ENCODE measurements at places on chromosomes 5 and 9.

GRCh38 chr9:130766021-130766926, 68.8 kb upstream of the ABL1 start:
- no peak for DNase-seq

- DNase-seq = no peak
Measured at GRCh38 chr9:2639786-2640185, 18.2 kb downstream of the VLDLR start.

DNA sequence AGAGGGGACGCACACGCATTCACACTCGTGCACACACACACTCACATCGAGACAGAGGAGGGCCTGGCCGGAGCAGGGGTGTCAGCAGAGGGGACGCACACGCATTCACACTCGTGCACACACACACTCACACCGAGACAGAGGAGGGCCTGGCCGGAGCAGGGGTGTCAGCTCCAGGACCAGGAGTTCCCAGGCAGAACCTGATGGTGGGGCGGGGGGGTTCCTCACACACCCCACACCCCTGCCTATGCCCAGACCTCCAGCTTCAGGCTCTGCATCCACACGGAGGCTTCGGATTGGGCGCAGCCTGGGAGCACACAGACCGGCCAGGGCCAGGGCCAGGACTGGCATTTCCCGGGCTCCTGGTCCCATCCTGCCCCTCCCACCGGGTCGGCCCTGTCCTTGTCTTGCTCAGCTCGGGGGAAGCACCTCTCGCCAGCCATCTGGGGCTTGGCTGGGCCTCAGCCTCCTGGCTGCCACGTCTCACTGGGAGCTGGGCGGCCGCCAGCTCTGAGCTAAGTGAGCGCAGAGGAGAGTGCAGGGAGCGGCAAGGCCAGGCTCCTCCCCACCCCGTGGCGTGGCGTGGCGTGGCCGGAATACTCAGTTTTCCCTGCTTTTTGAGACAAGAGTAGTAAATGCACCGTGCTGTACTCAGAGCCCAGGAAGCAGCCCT, 31.3 kb downstream of the ADAMTS2 start:
- DNase-seq = peak; percentile 75

- DNase-seq = no peak
Measured at GRCh38 chr5:74866596-74867162, 492 bp upstream of the FAM169A start.

DNA sequence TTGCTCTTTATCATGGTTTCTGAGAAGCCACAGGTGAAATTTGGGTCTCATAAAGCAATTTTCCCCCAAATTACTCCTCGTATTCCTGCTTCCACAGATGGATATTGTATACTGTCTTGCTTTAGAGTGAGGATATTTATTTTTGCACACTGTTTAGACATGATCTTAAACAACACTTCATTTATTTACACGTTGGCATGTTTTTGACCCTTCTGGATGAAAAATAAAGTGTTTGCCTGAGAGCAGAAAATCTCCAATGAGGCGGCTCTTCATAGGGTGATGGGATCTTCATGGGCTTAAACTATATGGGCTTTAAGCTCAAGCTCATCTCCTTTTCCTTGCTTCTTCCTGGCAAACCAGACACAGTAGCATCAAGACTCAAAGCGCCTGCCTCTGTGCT, 148.4 kb downstream of the MACROH2A1 start:
- no peak for DNase-seq

DNA sequence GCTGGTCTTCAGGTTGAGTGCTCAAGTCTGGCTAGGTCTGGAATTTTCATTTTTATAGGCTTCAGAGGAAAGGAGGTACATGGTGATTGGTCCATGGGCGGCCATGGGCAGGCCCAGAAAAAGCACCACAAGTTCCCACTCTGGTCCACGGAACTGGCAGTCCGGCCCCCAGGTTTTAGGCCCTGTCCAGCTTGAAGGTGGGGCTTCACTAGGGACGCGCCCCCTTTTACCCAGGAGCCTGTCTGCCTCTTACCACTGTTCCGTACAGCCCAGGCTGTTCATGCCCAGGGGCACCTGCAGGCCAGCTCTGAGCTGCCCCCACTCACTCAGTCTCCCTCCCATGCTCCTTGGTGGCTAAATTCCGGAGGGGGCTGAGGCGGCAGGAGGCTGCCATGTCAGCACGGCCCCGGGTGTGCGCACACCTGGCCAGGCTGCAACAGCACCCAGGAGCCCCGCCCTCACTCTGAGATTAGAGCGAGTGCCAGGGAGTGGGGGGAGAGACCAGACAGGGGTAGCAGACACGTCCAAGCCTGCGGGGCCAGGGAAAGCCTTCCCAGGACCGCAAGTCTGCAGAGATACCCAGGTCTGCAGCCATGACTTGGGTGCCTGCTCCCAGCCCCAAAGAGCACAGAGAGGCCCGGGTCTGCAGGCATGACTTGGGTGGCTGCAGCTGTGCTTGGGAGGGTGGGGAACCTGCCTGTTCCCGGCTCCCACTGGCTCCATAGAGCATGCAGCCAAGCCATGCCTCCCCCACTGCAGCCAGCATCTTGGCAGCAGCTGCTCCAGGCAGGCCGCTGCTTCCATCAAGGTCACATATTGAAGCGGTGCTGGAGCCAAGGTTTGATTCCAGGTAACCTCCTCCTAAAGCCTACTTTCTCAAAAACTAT, 390.2 kb upstream of the SGCD start:
- no peak for DNase-seq

DNA sequence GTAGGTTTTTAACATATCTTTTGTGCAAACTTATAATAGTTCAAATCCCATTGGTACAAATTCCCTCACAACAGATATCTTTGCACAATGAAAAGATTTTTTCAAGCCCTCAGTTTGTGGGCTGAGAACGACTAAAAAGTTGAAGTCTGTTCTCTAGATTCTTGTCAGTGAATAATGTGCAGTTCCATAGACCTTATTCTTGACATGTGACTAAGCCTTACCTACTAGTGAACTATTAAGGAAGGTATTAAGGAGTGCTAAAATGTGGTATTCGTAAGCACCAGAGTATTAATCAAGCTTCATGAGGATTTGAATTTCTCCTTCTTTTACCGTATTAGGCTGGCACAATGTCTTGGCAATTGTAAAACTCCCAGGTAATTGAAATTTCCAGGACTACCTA, 205.6 kb upstream of the DMRTA1 start:
- DNase-seq = no peak

DNA sequence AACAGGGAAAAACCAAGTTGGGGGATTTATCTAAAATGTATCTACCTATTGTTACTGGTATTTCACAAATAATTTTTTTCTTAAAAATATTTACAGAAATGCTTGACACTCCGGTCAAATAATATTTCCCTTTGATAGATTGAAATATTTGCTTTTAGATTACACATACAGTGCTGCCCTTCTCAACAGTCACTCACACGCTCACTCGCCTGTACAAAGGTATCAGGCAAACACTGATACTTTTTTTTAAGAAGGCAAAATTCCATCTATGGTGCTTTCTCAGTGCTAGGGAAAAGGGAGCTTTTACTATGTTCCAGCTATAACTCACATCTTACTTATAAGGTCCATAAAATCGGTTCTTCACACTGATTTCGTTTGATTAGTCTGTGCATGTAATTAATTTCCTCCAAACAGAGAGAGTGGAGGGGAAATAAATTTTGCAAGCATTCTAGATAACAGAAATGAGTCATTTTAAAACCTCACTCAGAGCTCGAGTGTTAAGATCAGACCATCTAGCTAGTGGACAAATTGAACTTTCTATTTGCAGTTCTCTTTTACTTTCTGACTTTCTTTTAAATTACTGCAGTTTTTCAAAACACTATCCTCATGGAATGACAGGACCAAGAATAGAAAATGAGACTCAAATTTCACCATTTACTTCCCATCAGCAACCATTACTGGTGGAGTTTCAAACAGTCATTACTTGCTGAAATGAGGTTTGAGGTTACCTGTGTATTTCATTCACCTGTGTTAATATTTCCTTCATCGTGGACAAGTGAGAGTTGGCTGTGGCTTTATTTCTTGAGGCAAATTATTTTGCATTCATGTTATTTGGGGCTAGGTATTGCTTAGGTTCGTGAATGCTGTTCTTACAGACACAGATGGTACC, 273.2 kb downstream of the RAB3C start:
- no peak for DNase-seq

GRCh38 chr5:93163010-93163663, 417.9 kb downstream of the NR2F1-AS1 start:
- DNase-seq = peak; percentile 42

DNA sequence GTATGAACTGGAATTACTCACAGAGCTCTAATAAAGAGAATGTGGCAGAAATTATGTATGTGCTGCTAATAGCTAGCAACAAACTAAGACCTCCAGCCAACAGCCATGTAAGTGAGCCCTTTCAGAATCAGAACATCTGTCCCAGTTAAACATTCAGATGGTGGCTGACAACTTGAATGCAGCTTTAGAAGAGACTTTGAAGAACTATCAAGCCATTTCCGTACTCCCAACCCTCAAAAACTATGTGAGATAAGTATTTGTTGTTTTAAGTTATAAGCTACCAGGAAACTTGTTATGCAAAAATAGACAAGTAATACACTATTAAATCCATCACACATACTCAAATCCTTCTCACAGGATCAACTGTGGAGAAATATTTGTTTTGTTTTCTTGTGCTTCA, 205.2 kb upstream of the EDIL3 start:
- DNase-seq = no peak

GRCh38 chr9:127712371-127712770, 3.1 kb downstream of the PTRH1 start:
- DNase-seq = no peak

DNA sequence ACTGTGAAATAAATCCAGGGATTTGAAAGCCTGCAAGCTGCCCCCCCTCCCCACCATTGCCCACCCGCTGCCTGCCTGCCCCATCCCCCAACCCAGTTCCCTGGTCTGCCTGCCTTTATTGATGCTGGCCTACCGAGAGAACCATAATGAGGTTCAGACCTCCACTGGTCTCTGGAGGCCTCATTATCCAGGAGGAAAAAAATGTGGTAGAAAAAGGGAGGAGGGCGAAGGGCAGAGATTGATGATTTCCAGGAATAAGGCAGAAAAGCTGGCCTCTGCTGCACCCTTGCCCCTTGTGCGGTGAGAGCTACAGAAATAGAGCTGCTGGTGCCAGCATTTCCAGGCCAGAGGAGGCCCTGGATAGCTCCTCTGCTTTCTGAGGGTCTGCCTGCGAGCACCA, 216.1 kb downstream of the PAPPA start:
- no peak for DNase-seq

- no peak for DNase-seq
Measured at GRCh38 chr9:105143136-105143430, 101.4 kb upstream of the SLC44A1 start.

GRCh38 chr5:170179626-170180025, 53.2 kb upstream of the C5orf58 start:
- no peak for DNase-seq

GRCh38 chr5:14414007-14414406, 167.6 kb upstream of the OTULINL start:
- DNase-seq = no peak

- DNase-seq = no peak
Measured at GRCh38 chr9:123375469-123376132, 19.6 kb downstream of the CRB2 start.

DNA sequence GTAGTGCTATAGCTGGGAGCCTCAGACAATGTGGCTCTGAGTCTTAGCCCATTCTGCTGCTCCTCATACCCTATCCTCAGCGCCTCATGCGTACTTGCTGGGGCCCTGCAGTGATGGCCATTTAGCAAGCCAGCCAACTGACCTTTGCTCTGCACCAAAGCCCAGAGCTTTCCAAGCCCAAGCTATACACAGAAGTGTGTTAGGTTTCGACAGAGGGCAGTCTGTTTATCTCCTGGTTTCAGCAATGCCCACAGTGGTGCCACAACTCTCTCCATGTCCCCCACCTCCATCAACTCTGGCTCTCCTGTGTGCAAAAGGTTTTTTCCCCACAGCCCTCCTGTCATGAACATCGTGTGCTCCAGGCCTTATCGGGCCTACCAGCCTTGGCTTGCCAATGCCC, 16.9 kb downstream of the GNG10 start:
- DNase-seq = no peak

GRCh38 chr9:84862308-84862707, 192.8 kb downstream of the NTRK2 start:
- no peak for DNase-seq

DNA sequence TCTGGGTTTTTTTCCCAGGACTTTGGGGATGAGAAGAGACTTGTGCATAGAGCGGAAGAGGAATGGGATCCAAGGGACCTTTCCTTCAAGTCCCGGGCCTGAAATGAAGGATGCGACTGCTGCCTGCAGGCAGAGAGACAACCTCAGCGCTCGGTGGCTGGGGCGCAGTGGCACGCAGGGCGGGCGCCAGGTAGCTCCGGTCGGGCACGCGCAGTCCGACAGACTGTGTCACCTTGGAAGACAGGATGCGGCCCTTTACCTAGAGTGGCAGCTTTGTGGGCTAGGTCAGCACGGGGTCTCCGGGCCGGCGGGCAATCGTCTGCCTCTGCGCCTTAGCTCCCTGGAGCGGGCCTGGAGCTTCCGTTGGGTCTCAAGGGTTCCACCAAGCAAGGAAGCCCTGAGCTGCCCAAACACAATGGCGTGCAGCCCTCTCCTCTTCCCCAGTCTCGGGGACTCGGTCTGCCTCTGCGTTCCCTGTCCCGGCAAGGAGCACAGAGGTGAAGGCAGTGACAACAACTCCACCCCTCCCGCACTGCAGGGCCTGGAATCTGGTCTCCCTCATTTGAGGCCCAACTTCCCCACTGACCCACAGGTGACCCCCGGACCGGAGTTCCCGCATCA, 6.0 kb downstream of the BARX1 start:
- no peak for DNase-seq

- no peak for DNase-seq
Measured at GRCh38 chr9:91033270-91033669, 231.7 kb downstream of the SYK start.

GRCh38 chr5:52748590-52748989, 39.1 kb upstream of the ITGA1 start:
- DNase-seq = no peak

GRCh38 chr5:81428861-81429260, 34.9 kb upstream of the ACOT12 start:
- DNase-seq = no peak

DNA sequence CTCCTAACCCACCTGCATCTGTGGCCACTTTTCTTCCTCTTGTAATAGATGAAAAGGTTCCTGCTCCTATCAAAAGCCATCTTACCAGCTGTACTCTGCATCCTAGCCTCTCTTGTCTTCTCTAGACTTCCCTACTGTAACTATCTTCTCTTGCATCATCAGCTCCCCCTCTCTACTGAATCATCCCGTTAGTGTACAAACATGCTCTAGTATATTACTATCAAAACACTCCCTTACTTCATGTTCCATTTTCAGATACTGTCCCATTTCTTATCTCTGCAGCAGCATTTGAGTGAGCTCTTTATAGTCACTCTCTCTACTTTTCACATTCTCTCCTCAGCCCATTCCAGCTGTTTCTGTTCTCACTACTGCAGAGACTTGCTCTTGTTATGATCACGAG, 2.8 kb downstream of the SRA1 start:
- no peak for DNase-seq

Measured in HFF-Myc (cell line).